ENCODE measurements at places on chromosomes 7 and 10.

GRCh38 chr10:83287374-83287773 is 851.9 kb upstream of the GHITM start:
- no peak for DNase-seq

GRCh38 chr7:97270280-97270679 is 152.8 kb downstream of the SDHAF3 start:
- no peak for DNase-seq

- DNase-seq = no peak
Measured at GRCh38 chr7:148461392-148462179, 129.0 kb upstream of the C7orf33 start.

GRCh38 chr7:90824386-90825307 is 228.5 kb downstream of the CDK14 start:
- DNase-seq = no peak

GRCh38 chr7:44962483-44963251 is 16.1 kb downstream of the MYO1G start:
- DNase-seq = no peak

DNA sequence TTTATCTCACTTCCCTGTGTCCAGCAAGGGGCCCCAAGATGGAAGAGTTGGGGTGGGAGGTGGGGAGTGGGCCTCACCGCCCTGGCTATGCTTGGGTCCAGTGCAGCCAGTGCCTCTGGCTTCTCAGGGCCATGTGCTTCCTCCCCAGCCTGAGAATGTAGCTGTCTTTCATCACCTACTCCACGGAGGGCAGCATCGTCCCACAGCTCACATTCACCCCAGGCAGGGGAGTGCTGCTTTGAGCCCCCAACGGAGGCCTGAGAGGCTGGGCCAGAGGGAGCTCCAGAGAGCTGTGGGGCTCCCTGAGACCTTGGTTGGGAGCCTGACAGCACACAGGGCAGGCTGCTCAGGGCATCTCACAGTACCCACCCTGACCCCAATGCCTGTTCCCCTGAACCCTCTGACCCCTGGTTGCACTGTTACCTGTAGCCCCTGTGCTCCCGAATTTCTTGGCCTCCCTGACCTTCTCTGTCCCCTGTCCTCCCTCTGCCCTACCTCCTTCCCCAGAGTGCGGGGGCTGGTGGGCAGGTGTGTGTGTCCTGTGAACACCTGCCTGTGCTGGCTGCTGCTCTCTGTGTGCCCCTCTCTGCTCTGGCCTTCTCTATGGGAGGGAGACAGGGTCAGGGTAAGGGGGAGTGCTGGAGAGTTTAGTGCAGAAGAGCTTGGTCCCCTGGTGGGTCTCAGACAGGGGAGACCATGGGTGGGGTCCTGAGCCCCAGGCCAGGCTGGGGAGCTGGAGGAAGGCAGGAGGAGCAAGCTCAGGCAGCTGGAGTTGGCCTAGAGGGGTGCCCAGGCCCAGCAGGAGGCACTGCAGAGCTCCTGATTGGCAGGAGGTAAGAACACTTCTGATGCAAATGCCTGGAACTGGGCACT is 19.6 kb upstream of the ZNF488 start:
- DNase-seq = no peak

DNA sequence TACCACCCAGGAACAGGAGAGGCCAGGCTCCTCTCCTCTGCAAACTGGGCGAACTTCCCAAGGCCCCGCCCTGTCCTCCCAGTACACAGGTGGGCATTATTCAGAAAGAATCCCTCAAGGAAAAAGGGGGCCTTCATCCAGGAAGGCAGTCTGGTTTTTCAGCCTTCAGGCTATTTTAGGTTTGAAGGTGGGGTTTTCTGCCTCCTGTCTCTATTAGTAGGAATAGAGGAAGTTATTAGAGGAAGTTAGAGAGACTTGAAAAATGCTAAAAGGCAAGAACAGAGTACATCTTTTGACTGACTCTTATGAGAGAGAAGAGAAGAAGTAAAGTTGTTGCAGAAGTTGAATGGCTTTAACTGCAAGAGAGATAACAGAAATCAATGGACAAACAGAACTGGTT is 250.9 kb upstream of the SORCS1 start:
- DNase-seq = no peak

- peak; percentile 6 for DNase-seq
Measured at GRCh38 chr7:134514663-134515062, 12.7 kb upstream of the AKR1B10 start.

- no peak for DNase-seq
Measured at GRCh38 chr10:91140995-91141549, 79.4 kb upstream of the PCGF5 start.

GRCh38 chr7:1654738-1655475 is 15.2 kb upstream of the ELFN1 start:
- DNase-seq = no peak

DNA sequence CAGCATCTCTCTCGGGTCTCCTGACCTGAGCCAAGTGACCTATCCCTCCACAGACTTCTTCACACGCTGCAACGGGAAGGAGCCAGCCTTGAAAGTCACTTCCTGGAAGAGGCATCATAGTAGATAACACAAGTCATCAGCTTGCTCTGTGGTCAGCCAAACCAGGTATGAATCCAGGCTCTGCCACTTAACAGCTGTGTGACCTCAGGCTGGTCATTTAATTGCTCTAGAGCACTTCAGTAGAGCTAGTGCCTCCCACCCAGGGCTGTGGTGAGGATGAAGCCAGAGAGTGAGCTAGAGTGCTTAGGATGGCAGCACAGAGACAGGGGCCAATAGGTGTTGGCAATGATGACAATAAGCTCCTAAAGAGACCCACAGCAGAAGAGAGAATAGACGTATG is 247.7 kb upstream of the ZMIZ1 start:
- no peak for DNase-seq

DNA sequence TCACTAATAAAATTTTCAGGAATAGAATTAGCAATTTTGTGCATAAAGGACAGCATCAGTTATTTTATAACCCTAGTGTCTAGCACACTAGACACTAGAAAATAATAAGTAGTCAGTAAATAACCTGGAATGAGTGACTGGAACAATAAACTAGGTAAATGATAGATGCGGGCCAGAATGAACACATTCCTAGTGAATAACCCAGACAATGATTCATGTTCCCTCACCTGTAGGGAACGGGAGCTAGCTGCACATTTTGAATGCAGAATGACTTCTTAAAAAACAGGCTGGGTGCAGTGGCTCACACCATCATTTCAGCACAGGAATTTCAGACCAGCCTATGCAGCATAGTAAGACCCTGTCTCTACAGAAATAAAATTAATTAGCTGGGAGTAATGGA is 3.2 kb upstream of the ATOH7 start:
- no peak for DNase-seq

GRCh38 chr10:97065128-97065527 is 120.6 kb downstream of the SLIT1 start:
- no peak for DNase-seq

- DNase-seq = no peak
Measured at GRCh38 chr7:142983825-142984224, 21.7 kb upstream of the KEL start.

- no peak for DNase-seq
Measured at GRCh38 chr10:61907587-61907986, 6.1 kb downstream of the ARID5B start.

DNA sequence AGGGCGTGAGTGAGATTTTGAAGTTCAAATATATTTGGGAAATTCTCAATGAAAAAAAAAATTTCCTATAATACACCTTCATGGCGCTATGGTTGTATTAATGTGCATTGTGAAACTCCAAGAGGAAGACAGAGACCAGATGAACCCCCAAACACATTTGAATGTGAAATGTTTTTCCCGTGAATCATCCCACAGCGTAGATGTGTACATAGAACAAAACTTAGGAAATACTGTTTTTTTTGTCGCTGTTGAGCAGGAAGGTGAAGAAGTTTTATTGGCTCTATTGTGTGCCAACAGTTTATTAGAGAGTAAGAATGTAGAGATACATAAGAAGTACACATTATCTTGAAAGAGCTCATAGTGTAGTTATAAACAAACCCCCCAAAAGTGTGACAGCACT is 134.0 kb downstream of the KCND2 start:
- no peak for DNase-seq

DNA sequence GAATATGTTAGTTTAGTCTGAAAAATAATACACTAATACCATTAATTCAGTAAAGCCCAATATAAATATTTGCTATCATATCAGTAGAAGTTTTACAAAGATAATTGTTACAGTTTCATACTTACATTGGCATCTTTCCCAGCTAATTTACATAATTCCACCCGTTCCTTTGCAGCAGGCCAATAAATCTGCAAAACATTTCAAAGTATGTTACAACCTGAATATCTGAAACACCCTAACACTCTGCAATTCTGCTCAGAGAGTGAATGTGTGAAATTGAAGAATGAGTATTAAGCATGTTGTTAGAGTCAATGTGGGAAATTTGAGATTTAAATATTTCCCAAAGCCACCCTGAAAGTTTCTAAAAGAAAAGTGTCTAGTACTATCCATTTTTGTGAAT is 105.5 kb downstream of the SEMA3D start:
- DNase-seq = no peak

- no peak for DNase-seq
Measured at GRCh38 chr7:33128631-33128989, 754 bp upstream of the BBS9 start.

DNA sequence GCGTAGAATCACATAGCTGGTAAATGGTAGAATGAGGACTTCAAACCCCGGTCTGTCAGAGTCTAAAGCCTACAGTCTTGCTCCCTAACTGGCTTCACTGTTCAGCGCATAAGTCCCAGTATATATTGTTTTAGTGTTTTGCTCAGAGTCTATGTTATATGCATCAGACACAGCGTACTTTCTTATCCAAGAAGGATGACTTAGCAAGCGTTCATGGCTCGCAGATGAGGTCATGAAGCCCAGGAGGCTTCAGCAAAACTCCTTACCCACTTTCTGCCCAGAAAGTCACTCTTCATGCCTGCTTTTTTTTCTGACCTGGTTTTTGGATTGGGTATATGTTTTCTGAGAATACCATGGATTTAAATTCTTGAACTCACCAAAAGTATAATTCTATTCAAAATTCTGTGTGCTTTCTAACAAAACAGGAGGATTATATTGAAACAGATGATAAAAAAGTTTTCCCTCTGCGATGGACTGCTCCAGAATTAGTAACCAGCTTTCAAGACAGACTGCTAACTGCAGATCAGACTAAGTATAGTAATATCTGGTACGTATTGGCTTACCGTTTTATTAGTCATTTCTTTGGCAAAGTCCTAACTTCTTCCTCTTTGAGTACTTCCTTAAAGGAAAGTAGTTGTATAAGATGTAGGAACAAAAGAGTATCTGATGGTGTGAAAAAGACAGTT is 24.6 kb upstream of the BHLHA15 start:
- no peak for DNase-seq

DNA sequence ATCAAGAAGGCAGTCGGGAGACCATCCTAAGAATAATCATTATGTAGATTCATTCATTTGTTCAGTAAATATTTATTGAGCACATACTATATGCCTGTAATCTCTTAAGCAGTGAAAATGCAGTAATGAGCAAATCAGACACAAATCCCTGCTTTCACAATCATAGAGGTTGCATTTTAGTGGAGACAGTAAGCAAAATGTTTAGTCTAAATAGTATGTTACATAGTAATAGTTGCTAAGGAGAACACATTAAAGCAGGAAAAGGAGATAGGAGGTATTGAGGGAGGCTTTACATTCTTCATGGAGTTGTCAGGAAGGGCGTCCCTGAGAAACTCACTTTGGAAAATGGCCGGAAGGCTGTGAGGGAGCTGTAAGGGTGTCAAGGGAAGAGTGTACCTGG is 79.9 kb downstream of the CDK14 start:
- no peak for DNase-seq

- no peak for DNase-seq
Measured at GRCh38 chr7:130380861-130381455, 664 bp downstream of the CPA1 start.

- DNase-seq = peak; percentile 76
Measured at GRCh38 chr7:102425639-102426267, 7.6 kb upstream of the ORAI2 start.

- DNase-seq = no peak
Measured at GRCh38 chr10:99368646-99369045, 39.5 kb downstream of the CNNM1 start.

DNA sequence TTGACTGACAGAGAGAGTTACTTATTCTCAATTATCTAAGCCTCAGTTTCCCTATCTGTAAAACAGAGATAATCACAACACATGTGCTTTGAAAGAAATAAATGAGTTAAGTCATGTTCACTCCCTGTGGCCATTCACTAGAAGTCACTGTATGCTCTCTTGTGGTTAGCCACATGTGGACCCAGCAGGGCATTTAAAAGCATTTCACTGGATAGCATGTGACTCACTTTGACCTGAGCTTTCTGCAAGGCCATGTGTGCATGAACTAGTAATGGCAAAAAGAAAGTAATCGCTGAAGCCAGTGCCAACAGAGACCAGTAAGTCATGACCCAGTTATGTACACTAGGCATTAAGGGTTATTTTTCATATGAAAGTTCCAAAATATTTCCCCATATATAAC is 557.0 kb upstream of the IGFBP3 start:
- no peak for DNase-seq

- DNase-seq = no peak
Measured at GRCh38 chr10:37711617-37712488, 145.6 kb downstream of the ZNF248 start.

DNA sequence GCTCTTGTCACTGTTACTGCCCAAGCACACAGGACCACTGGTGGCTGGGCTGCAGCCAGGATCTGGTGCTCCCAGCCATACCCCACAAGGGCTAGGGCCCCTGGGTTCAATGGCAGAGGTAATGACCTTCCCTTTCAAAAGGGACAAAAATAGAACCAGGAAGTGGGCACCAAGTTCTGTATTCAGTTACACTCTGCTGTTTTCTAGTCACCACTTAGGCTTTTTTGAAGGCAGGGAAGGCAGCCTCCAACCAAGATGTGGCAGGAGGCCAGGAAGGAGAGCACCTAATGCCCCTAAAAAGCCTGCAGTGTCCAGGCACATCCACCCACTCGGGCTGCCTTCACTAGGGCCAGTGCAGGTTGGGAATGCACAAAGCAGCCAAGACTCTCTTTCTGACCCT is 47.8 kb downstream of the NOD1 start:
- DNase-seq = no peak

GRCh38 chr7:68676813-68677535 is 921.3 kb upstream of the AUTS2 start:
- no peak for DNase-seq

GRCh38 chr7:72183835-72184234 is 228.3 kb downstream of the CALN1 start:
- no peak for DNase-seq

DNA sequence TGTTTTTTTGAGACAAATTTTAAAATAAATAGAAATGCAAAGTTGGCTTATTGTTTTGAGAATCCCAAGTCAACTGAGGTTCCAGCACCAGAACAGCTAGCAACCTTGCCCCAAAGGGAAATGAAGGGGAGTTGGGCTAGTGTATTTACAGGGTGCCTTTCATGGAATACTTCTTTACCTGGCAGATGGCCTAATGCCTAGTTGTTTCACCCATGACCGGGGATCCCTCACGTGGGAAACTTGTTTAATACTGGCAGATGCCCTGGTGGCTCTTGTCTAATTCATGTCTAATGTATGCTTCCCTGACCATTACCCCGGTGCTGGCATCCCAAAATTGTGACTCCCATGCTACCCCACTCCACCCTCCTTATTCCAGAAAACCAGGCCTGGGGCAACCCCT is 861.1 kb upstream of the ZWINT start:
- DNase-seq = no peak
